ENCODE measurements at places on chromosomes 13 and 19.
A peak's percentile ranks its signal among the peaks of the same experiment; 100 is the strongest.

DNA sequence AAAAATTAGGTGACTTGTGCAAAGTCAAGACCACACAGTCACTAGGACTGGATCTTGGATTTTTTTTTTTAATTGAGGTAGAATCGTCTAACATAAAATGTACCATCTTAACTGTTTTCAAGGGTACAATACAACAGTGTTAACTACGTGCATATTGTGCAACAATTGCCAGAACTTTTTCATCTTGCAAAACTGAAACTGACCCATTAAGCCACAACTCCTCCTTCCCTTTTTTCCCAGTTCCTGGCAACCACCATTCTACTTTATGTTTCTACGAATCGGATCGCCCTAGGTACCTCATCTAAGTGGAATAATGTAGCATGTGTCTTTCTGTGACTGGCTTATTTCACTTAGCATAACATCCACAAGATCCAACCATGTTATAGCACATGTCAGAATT lies 37.5 kb upstream of the POMP start:
- no peaks in the 10 kb centered on the region for H3K27me3 ChIP-seq
- H3K4me3 ChIP-seq, result no peak overlapping the region
- H3K4me1 ChIP-seq, result no peaks in the 10 kb centered on the region
- no peaks in the 10 kb centered on the region for H3K36me3 ChIP-seq

DNA sequence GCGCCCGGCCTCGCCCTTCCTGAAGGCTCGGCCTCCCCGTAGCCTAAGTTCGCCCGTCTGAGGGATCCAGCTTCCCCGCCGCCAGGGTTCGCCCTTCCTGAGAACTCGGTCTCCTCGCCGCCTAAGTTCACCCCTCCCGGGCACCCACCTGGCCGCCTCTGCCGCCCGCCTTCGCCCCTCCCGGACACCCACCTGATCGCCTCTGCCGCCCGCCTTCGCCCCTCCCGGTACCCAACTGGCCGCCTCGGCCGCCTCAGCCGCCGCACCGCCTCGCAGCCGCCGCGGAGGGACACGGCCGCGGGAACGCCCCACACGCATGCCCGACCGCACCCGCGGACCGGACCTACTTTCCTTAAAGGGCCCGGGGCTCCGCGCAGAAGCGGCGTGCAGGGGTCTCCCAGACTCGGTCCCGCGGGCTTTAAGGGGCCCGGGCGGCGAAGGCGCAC lies at the start of gene MOB3A:
MOB3A (minus strand) TSS at position 293 of the 446 bp plus-strand sequence. CDS start 17,766 bp downstream, outside the sequence.
- no peaks in the 10 kb centered on the region for H3K27me3 ChIP-seq
- DNase-seq, result peak; percentile 78
- peaks cover 3% of the 10 kb centered on the region for H3K36me3 ChIP-seq
- H3K4me3 ChIP-seq, result peak within 1 kb of the TSS; percentile 87
- H3K27ac ChIP-seq, result peak within 1 kb of the TSS; percentile 85

- H3K4me3 ChIP-seq, result no peak overlapping the region
- H3K27ac ChIP-seq, result no peak overlapping the region
- H3K27me3 ChIP-seq, result peaks cover under 1% of the 10 kb centered on the region
- no peaks in the 10 kb centered on the region for H3K36me3 ChIP-seq
These were observed 25.9 kb upstream of the MPHOSPH8 start for GRCh38 chr13:19607523-19608078.

GRCh38 chr19:49581007-49581508 lies at the start of gene PRRG2:
Gene PRRG2 (plus strand): TSS chr19:49581316. CDS start chr19:49583220, 1,904 bp downstream.
- peak within 1 kb of the TSS; percentile 93 for H3K4me3 ChIP-seq
- no peaks in the 10 kb centered on the region for H3K36me3 ChIP-seq
- no peaks in the 10 kb centered on the region for H3K27me3 ChIP-seq
- peaks cover 24% of the 10 kb centered on the region for H3K4me1 ChIP-seq
- peak within 1 kb of the TSS; percentile 78 for H3K27ac ChIP-seq

GRCh38 chr13:87120476-87120875 lies 550.7 kb upstream of the SLITRK5 start:
- H3K4me3 ChIP-seq, result no peak overlapping the region
- no peak for DNase-seq
- no peak overlapping the region for H3K27ac ChIP-seq
- H3K4me1 ChIP-seq, result no peaks in the 10 kb centered on the region
- no peaks in the 10 kb centered on the region for H3K36me3 ChIP-seq
- no peaks in the 10 kb centered on the region for H3K27me3 ChIP-seq

- H3K27me3 ChIP-seq, result no peaks in the 10 kb centered on the region
- no peaks in the 10 kb centered on the region for H3K4me1 ChIP-seq
- no peak overlapping the region for H3K27ac ChIP-seq
- DNase-seq, result no peak
- no peak overlapping the region for H3K4me3 ChIP-seq
- H3K36me3 ChIP-seq, result no peaks in the 10 kb centered on the region
These were observed 13.9 kb downstream of the COL4A1 start for GRCh38 chr13:110293037-110293436.

DNA sequence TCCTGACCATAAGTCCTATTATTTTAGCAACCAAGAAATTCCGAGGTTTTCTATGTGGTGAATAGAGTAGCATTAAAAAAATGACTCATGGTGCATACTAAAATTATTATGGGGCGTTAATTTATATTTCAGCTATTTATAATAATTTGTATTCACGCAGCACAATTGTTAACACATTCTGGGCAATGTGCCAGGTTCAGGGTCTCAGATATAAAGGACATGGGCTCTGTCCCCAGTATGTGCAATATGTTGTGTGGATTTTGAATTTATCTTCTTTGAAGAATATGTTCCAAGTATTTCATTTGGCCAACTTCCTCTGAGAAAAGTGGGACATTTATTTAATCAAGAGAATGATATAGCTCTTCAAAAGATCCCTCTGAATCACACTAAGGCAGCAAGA lies 1434.7 kb upstream of the PRR20A start:
- H3K4me3 ChIP-seq, result no peak overlapping the region
- no peaks in the 10 kb centered on the region for H3K36me3 ChIP-seq
- DNase-seq, result no peak
- no peaks in the 10 kb centered on the region for H3K4me1 ChIP-seq
- no peaks in the 10 kb centered on the region for H3K27me3 ChIP-seq

- H3K4me3 ChIP-seq, result no peak overlapping the region
- DNase-seq, result no peak
These were observed 20.4 kb downstream of the DGKH start for GRCh38 chr13:42068886-42069285.

Data from CD8-positive, alpha-beta memory T cell (primary cell).